Natural killer cell treated with Interleukin-12 subunit alpha and Interleukin-12 subunit beta and Interleukin-15 and Interleukin-18, amount 100 ng/mL, for 72 hours (primary cell): ENCODE measurements at places on chromosomes 11 and 22. TPM values are rescaled to one million over a fixed set of nuclear protein-coding genes. Genes with fewer than 3 reads are reported as not detected.

TRIM64 gene
- not detected for total RNA-seq

NCF4 gene
- 24.2 TPM for total RNA-seq

DNA sequence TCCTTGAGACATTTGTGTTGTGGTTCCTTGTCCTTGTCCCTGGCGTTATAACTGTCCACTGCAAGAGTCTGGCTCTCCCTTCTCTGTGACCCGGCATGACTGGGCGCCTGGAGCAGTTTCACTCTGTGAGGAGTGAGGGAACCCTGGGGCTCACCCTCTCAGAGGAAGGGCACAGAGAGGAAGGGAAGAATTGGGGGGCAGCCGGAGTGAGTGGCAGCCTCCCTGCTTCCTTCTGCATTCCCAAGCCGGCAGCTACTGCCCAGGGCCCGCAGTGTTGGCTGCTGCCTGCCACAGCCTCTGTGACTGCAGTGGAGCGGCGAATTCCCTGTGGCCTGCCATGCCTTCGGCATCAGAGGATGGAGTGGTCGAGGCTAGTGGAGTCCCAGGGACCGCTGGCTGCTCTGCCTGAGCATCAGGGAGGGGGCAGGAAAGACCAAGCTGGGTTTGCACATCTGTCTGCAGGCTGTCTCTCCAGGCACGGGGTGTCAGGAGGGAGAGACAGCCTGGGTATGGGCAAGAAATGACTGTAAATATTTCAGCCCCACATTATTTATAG is 23.0 kb downstream of the MYBPC3 start:
- DNase-seq: no peak

- no peak for DNase-seq
Observed at GRCh38 chr11:70014291-70014690, 63.8 kb upstream of the ANO1 start.

- no peak for DNase-seq
Observed at GRCh38 chr11:125938418-125938817, 7.4 kb upstream of the VSIG10L2 start.

DNA sequence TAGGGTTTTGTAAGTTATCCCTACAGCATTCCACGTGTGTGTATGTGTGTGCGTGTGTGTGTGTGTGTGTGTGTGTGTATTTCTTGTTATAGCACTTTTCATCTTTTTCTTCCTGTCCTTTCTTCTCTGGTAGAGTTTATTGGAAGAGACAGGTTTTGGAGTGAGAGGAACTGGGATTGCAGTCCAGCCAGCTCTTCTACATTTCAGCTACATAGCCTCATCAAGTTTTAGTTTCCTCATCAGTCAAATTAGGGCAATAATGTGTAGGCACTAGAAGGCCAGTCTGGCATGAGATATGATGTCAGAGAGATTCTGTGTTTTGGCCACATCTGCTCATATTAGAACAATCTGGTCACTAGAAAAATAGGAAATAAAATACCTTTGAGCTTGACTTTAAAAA is 1283.5 kb upstream of the TENM4 start:
- no peak for DNase-seq
